ENCODE measurements at places on chromosomes 4 and X.
A peak's percentile ranks its signal among the peaks of the same experiment; 100 is the strongest.

- no peak for DNase-seq
Observed at GRCh38 chr4:108043526-108043925, 53.8 kb downstream of the HADH start.

- no peak for DNase-seq
Observed at GRCh38 chr4:75087865-75088264, 154.9 kb downstream of the PARM1 start.

GRCh38 chrX:110877326-110877725 lies 81.7 kb upstream of the CHRDL1 start:
- no peak for DNase-seq

DNA sequence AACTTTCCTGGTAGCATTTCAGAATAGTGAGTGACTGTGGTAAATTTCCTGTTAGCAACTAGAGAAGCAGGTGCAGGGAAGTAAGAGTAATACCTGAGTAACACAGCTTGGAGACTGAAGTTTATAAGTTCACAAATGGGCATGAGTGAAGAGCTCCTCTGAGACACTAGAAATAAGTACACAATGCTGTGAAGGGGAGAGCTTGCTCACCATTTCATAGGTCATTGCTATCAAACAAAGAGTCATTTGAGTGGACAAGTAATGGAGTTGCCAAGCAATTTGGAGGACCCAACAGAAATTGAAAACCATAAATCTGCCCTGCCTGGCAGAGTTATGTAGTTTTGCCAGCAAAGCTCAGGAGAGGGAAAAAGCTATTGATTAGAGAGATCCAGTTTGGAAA lies 523.6 kb downstream of the TRAM1L1 start:
- DNase-seq = no peak

- peak; percentile 71 for DNase-seq
Observed at GRCh38 chr4:147599769-147600168, 17.4 kb upstream of the TMEM184C start.

DNA sequence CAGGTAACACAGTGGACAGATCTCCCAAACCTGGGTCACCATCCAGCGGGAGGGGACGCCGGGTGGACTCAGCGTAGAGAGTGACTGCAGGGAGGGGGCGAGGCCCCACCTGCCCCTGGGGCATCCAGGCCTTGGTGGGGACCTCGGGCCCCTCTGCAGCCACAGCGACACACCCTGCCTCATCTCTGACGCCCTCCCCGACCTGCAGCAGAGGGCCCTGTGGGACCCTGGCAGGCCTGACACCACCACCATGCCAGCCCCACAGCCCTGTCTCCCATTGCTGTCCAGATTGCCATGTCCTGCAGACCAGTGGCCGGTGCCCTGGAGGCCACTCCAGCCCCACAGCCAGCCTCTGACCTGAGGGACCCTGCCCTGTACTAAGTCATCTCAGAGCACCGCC lies 45.2 kb downstream of the FAM53A start:
- no peak for DNase-seq

- no peak for DNase-seq
Observed at GRCh38 chr4:120198411-120198810, 131.8 kb upstream of the MAD2L1 start.

GRCh38 chr4:150664935-150665334 lies 83.0 kb downstream of the MAB21L2 start:
- no peak for DNase-seq

GRCh38 chrX:118038614-118039365 lies 77.8 kb downstream of the KLHL13 start:
- peak; percentile 12 for DNase-seq

DNA sequence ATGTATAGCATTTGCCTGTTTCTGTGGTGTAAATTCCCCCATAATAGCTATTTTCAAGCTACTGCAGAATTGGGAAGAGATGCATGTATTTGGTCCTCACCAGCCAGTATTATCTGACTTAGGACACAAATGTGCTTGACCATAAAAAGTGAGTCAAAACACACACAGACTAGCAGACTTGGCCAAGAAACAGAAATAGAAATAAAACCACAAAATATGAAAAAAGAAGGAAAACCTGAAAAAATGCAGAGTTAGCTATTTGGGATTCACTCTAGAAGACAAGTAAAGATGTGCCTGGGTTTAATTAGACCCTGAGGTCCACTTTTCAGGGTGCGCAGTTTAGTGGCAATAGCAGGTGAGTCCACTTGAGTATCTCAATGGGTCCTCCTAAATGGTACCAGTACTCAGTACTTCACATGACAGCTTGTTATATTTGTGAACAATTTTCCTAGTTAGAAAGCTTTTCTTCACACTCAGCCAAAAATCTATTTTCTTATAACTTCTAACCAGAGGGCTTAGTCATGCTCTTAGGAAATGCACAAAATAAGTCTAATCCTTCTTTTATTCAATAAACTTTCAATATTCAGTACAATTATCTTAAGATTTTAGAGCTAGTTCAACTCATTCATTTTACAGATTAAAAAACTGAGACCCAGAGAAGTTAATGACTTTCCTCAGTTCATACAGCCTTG lies 108.7 kb upstream of the JADE1 start:
- DNase-seq = no peak

DNA sequence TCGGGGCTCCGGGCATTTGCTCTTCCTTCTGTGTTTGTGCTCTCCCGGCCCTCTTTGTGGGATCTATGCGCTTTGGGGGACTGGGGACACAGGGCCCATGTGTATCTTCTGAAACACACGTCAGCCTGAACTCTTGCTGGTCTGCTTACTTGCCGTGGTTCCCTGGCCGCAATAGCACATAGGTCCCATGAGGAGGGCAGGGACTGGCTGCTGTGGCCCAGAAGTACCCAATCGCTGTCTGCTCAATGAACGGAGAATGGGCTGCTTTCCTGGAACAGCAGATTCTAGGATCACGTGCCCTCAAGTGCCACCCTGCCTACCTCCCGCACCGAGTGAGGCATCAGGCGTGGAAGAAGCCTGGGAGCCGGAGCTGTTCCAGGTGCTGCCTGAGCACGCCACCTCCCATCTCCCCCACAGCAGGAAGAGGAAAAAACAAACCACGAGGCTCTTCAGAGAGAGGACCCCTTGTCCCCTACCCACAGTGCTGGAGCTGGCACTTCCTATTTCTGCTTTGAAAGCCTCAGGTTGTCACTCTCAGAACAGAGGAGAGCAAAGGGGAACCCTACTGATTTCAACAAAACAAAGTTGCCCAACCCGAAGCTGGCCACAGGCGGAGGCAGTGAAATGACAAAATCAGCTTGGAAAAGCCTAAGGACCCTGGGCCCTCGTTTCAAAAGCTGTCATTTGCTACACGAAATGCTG lies 3.8 kb downstream of the G6PD start:
- DNase-seq = no peak
